ENCODE measurements at places on chromosomes 1 and 21.

DNA sequence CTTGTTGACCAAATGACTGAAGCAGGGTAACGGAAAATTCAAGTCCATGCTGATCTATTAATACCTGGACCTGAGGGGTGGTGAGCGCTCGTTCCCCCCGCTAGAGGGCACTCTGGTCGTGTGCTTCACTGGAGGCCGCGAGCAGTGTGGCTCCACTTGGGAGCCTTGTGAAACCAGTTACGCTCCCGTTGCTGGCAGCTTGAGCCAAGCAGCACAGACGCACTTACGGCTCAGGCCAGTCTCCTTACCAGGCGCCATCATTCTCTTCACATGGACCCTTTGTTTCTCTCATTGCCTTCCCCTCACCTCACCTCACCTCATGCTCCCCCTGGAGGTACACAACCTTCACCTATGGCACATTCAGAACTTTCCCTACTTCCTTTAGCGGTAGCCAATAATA is 49.7 kb upstream of the TSPAN2 start:
- DNase-seq, result peak; percentile 85

DNA sequence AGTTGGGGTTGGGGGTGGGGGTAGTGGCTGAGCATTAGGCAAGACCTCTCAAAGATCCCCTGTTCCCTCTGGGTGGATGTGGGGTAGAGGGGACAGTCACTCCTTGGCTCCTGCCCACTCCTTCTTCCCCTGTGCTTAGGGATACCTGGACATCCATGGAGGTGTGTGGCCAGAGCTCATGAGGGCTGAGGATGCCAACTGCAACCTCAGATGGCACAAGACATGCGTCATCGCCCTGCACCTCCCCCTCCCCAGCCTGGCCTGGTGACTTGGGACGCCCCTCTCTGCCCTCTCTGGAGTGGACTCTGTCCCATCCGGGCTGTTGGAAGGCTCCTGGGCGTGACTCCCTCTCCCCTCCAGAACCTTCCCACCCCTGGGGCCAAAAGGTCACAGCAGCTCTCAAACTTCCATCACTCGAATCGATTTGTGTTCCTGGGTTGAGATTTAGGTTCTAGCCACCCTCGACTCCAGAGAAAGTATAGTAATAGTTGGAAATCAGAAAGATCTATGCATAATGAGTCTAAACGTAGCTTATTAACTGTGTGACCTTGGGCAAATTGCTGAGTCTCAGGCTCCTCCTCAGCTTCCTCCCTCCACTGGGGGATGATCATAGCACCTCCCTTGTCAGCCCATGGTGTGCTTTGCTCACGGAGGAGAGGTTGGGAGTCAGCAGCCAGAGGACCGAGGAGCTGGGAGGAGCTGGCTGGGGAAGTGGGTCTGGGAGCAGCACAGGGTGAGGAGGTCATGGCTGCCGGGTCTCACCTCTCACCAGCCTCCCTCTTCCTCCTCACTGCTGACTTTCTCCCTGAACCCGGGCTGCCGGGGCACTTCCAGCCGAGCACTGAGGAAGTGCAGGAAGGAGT is 2.2 kb upstream of the PTPN7 start:
- no peak for DNase-seq

- no peak for DNase-seq
Observed at GRCh38 chr1:30521261-30521865, 202.0 kb downstream of the MATN1 start.

DNA sequence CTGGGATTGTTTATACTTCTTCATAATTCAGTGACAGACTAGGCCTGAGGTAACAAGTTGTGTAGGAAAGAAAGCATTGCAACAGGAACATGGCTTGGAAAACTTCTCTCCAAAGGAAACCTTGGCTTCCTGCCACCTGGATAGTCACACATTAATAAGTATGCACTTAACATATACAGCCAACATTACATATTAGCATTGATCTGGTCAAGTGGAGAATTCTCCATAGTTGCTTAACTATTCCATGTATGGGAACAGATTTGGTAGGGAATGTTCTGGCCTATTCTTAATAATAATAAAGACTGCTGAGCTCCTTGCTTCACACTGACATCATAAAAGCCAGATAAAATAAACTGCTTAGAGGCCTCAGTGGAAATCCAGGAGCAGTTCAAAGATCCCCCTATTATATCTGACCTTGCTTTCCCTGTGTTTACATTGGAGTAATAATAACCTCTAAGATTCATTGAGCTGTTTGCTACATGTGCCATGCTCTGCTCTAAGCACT is 27.2 kb upstream of the NFIA start:
- DNase-seq, result no peak

- no peak for DNase-seq
Observed at GRCh38 chr1:55631509-55631908, 416.3 kb upstream of the USP24 start.

DNA sequence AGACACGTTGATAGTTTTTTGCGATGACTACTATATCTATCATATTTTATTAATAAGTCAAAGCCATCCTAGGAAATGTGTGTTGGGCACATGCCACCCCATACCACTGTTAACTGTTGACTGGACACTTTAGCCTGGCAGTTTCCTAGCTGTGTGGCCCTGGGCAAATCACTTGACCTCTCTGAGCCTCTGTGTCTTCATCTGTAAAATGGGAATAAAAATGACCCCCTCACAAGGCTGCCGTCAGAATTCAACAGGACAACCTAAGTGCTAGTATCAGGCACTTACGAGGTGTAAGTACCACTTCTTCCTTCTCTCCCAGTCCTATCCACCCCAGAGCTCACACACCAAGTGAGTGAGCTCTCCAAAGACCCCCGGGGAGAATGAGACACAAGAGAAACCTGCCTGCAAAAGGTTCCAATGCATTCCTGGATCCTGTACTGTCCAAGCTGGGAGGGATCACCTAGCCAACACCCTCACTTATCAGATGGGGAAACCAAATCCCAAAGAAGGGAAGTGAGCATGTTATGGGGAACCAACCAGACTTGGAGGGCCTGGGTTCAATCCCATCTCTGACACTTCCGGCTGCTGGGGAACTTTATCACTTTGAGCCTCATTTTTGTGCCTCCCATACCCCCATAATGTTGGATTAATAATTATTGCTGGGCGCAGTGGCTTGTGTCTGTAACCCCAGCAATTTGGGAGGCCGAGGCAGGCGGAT is 24.9 kb downstream of the HSPG2 start:
- no peak for DNase-seq

DNA sequence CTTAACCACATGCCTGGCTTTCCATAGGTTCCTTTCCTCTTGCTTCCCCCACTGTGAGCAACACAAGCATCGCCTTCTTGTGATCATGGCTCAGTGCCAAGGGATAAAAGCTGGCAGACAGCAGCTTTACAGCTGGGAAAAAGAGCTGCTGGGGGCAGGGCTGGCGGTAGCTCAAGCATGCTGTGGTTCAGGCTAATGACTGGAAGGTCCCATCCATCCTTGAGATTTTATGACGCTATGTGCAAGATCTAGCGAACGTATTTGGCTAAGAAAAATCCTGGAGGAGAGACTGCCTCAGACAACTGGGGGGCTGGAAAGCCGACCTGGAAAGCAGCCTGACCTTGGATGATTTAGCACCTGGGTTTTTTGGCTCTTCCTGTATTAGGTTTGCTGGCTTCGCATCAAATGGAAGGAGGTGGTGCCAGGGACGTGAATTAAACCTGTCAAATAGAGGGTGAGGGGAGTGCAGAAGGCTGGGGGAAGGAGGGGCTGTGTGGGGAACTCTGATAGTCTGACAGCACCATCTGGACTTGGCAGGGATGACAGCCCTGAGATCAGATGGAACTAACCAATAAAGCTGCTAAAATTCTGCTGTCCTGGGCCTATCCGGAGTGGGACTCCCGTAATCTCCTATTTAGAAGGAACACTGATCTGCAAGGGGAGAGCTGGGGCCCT is 34.8 kb downstream of the ZMYND12 start:
- peak; percentile 32 for DNase-seq

- no peak for DNase-seq
Observed at GRCh38 chr1:50959303-50959912, 659 bp downstream of the FAF1 start.

- no peak for DNase-seq
Observed at GRCh38 chr21:42403611-42404231, at the start of gene UBASH3A. UBASH3A (plus strand) TSS chr21:42403902; CDS start chr21:42403946, 44 bp downstream.

DNA sequence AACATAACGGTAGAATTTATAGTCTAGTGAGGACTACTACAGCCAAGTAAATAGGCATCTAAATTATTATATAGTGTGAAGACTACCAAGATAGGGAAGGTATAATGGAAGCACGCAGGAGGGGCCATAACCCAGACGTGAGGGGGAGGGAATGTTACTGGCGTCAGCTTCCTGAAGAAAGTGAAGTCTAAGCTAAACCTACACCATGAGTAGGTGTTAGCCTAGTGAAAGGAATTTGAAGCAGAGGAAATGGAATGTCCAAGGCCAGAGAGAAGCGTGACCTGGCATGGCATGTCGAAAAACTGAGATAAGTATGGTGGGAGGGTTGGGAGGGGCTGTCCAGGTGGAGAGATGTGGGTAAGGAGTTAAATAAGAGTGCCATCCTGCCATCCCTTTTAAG is 140.5 kb downstream of the SLC44A5 start:
- no peak for DNase-seq

GRCh38 chr1:245311887-245312536 is 157.2 kb downstream of the KIF26B start:
- DNase-seq, result no peak

- DNase-seq, result no peak
Observed at GRCh38 chr1:208105756-208106155, 138.4 kb downstream of the PLXNA2 start.

- DNase-seq, result no peak
Observed at GRCh38 chr1:169795687-169796086, 980 bp upstream of the METTL18 start.

- no peak for DNase-seq
Observed at GRCh38 chr21:38804789-38805327, 871 bp upstream of the ETS2 start.

GRCh38 chr1:230002164-230002803 is 64.8 kb upstream of the GALNT2 start:
- no peak for DNase-seq

DNA sequence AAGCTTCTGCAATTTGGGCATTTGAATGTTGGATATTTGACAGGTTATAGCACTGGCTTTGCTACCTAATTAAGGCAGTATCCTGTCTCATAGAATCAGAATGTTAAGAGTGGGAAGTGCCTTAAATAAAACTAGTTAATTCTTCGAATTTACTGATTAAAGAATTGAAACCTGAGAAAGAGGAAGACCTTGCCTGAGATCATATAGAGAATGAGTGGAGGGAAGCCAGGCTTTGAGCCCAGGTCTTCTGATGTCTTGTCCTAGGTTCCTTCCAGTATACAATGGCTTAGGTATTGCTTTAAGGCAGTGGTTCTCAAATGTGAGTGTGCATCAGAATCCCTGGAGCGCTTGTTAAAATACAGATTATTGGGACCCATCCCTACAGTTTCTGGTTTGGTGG is 20.9 kb upstream of the SH3BGRL3 start:
- no peak for DNase-seq

DNA sequence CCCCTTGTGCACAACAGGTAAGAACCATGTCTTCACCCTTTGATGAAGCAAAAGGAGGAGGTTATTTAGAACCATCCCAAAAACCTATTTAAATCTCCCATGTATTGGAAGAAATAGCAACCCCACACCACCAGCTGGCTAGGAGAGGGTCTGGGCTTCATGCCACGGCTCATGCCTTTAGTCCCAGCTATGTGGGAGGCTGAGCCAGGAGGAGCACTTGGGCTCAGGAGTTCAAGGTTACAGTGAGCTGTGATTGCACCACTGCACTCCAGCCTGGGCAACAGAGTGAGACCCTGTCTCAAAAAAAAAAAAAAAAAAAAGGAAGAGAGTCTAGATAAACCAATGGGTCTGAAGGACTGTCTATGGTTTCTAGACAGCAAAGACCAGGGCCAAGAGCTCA is 197.9 kb upstream of the COA6 start:
- DNase-seq, result no peak
